Lung (tissue), 17 donors: ENCODE measurements at places on chromosomes 2 and 18. TPM values are rescaled to one million over a fixed set of nuclear protein-coding genes. Genes with fewer than 3 reads are reported as not detected.
A peak's percentile ranks its signal among the peaks of the same experiment; 100 is the strongest.

Gene ANKRD44
- polyA plus RNA-seq: 8.1 TPM

- DNase-seq: no peak
Observed at GRCh38 chr2:230127195-230127594, 58.5 kb upstream of the SLC16A14 start.

GRCh38 chr2:131039908-131040660 is 53.2 kb downstream of the FAM168B start:
- DNase-seq: peak; percentile 17

DNA sequence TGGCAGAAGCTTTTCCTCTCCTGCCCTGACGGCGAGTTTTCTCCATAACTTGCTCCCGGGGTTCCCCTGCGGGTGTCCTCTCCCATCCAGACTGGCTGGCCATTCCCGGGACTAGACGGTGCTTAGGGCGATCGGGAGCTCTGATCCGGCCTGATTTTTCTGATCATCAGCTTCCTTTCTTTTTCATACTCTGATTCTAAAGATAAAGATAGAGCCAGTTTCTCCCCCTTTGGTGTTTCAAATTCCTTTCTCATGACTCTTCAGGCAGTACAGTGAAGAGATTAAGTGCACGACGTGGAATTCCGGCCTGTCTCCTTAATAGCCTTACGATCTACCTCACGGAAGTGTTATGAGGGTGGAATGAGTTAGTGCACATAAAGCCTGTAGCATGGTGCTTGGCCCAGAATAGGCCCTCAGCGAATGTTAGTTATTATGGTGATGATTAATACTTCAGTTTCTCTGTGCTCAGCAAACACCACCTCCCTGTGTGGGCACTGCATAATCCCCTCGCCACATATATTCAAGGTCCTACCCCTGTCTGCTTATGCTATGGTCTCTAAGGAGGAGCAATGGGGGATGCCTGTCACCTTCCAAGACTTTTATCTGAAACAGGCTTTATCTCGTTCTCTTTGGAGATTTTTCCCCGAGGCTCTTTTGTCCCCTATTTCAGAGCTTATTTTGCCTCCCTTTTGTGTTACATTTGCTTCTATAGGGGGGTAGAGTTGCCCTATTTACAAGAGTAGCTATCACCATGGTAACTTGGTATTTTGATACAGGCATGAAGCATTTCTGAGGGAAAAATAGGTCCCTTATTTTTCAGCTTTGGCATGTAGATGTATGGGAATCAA is 254.8 kb downstream of the CDH2 start:
- no peak for DNase-seq

Gene CIB4
- polyA plus RNA-seq: not detected

Gene RAB6C
- polyA plus RNA-seq: 0.03 TPM

Gene ANAPC1
- 9.0 TPM for polyA plus RNA-seq

Gene TANC1
- polyA plus RNA-seq: 14.3 TPM

- no peak for DNase-seq
Observed at GRCh38 chr2:156190517-156190916, 142.0 kb downstream of the NR4A2 start.

DNA sequence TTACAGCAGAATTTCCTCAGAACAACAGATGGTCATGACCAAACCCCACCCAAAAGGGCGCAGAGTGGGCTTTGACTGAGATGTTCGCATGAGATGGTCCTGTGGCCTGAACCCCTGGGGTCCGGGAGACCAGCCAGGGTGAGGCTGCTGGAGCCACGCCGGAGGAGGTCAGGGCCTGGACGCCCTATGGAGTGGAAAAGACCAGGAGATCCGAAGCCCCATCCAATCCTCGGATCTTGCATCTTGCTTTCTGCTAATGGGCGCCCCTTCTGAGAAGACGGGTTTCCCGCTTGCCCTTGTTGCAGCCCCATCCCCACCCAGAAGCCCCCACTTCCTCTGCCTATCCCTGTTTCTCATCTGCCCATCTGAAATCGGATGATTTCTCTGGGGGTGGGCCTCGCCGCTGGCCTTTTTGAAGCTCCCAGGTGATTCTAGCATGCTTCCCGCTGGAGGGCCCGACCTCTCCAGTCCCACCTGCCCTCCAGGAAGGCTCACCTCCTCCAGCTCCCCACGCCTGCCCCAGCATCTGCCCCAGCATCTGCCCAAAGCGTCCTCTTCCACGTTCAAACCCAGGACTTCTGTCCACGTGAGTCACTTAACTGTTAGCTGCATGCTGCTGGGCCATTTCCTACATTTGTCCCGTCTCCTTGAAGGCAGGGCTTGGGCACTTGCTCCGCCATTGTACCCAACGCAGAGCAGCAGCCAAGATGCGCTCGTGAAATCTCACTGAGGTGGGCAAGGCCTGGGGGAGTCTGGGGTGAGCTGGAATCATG is 4.3 kb upstream of the CNDP1 start:
- DNase-seq: no peak

DNA sequence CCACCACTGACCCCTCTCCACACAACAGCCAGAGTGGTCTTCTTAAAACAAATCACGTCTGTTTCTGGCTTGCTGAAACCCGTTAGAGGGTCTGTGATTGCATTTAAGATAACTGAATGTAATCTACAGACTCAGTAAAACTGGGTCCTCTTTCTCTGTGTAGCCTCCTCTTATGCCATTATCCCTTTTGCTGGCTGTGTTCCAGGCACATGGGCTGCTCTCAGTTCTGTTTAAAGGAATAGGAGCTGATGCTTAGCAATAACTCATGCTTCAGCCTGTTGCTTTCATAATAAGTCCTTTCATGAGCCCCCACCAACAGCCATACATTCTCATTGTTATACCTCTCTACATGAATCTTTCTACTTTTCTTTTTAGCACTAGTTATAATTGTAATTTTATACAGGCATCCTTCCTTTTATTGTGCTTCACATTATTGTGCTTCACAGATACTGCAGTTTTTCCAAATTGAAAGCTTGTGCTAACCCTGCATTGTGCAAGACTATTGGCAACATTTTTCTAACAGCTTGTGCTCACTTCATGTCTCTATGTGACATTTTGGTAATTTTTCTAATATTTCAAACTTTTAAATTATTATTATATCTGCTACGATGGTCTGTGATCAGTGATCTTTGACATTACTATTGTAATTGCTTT is 782.6 kb downstream of the MBD2 start:
- DNase-seq: no peak

DNA sequence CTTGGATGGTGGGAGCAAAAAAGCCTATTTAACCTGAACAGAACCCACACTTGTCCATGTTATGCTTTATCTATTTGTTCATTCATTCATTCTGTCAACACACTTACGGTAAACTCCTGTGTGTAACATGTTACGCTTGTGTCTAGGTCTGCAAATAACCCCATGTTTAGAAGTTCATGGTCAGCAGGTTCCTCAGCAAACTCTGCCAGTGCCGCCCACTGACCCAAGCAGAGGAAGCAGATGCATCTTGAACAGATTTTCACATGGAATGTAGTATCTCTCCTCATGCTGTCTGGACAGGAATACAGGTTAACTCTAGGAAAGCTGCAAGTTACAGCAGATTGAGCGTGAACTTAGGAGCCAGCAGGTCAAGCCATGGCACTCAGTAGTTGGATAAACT is 213.7 kb upstream of the COPS8 start:
- DNase-seq: no peak

DNA sequence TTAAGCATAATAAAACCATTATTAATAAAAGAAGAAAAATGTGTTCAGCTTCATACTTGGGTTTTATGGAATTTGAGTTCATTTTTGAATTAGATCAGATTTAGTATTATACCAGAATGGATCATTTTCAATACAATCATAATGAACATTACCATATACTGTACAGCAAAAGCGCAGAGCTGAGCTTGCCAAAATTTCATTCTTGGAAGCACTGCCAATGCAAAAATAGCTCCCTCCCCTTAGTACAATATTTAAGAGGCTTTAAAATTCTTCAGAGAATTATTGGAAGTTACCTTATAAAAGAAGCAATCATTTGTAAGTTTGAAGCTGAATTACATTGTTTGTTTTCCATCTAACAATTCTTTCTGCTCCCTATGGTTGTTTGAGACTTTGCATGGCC is 938.1 kb upstream of the SLC39A10 start:
- no peak for DNase-seq

DNA sequence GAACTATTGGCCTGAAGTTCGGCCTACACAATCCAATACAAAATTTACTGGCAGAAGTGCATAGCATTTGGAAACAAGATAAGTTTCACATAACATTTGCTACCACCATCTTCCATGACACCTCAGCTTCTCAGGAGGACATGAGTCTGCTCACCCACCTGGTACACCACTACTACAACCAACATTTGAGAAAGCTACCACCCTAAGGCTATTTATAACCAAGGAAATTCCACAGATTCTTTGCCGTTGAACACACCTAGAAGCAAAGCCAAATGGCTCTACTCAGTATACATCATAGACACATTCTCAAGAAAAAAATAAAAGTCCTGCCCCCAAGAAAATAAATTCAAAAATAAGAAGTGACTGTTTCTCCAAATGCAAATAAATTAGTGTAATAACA is 145.3 kb downstream of the SPAG16 start:
- no peak for DNase-seq

GRCh38 chr2:210387074-210387473 is 72.1 kb upstream of the MYL1 start:
- DNase-seq: no peak

DNA sequence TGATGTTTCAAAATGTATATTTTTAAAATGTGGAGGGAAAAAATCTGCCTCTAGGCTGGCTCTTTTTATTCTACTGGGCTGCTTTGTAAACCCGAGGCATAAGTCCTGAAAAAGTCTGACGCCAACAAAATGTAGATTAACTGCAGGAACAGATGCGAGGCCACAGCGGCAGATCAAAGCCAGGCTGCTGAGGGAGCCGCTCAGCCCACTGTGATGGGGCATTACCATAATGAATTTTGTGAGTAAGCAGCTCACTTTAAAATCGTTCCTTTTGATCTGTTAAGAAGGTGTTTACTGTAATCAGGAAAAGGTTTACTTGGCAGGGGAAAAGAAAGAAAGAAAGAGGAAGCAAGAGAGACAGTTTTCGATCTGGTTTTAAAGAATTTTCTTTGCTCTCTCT is 269.0 kb downstream of the ICOS start:
- DNase-seq: peak; percentile 78

Gene DSC2
- 2.3 TPM for polyA plus RNA-seq

- no peak for DNase-seq
Observed at GRCh38 chr2:102932501-102932900, 170.7 kb downstream of the TMEM182 start.
